ENCODE measurements at places on chromosomes 5 and 9. TPM values are rescaled to one million over a fixed set of nuclear protein-coding genes. Genes with fewer than 3 reads are reported as not detected.

Gene BNC2
- 7.9 TPM for total RNA-seq

Gene ENTPD8
- total RNA-seq = 0.76 TPM

Gene ANKRD34B
- total RNA-seq = 0.03 TPM

Gene GLRA1
- total RNA-seq = not detected

- DNase-seq = no peak
Observed at GRCh38 chr9:36325081-36325828, 67.0 kb upstream of the GNE start.

DNA sequence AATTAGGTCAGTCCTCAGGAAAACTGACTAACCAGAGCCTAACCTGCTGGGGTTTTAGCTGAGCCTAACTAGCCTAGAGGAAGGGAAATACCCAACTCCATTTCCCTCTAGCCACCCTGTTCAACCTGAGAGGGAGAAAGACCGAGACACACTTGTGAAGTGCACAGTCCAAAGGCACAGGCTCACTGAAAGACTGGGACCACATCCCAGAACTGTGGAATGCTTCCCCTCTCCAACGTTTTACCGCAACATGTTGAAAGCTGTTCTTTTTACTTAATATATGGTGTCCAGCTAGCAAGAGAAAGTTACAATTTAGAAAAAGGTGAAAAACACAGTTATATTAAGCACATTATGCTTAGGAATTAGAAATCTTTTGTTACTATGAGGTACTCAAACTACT is 76.8 kb upstream of the SIMC1 start:
- no peak for DNase-seq

- DNase-seq = no peak
Observed at GRCh38 chr9:71647094-71647591, 121.2 kb downstream of the CEMIP2 start.

- no peak for DNase-seq
Observed at GRCh38 chr5:154358516-154359220, 87.1 kb upstream of the SAP30L start.

Measured in H7 (cell line).